GDM1 (cell line): ENCODE measurements at places on chromosomes 13 and 19.
A peak's percentile ranks its signal among the peaks of the same experiment; 100 is the strongest.

DNA sequence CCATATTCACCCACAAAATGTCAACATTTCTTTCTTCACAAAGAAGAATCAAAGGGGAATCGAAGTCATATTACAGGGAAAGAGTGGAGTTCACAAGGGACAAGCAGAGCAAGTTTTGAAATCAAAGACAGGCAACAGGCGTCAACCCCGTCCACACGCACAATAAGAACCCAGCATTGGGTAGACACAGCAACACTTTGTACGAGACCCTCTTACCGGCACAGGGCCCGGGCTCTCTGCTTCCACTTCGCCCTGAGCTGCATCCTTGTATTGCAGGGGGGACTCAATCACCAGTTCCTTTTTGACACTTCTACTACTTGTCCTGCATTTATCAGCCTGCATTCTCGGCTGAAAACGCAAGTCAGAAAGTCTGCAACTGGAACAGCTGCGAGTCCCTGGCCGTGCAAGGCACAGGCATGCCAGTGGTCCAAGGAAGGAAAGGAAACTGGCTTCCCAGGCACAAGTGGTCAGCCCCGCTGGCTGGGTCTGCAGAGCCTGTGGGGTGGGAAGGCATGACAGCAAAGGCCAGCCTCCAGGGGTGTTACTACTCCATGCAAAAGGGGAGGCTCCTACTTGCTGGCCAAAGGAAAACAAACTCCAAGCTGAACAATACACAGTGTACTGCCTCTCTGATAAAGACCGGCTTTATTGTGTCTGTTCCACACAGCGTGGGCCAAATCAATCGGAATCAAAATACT, at the start of gene DOCK9:
Gene DOCK9 (minus strand): TSS at position 497 of the 698 bp plus-strand sequence. CDS start 155 bp downstream, at position 342.
- DNase-seq = no peak

DNA sequence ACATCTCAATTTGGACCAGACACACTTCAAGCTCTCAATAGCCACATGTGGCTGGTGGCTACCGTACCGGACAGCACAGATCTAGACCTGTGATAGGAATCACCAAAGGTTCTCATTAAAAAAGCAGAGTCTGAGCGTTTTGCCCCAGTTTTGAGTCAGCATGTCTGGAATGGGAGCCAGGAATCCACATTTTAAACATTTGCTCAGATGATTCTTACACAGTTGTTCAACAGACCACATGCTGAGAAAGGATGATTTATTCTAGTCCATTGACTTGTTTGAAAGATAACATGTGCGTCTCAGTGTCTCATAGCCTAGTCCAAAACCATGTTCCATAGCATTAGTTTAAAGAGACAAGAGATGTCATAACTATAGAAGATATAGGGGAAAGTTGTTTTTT, 53.4 kb downstream of the FLT3 start:
- DNase-seq = no peak

DNA sequence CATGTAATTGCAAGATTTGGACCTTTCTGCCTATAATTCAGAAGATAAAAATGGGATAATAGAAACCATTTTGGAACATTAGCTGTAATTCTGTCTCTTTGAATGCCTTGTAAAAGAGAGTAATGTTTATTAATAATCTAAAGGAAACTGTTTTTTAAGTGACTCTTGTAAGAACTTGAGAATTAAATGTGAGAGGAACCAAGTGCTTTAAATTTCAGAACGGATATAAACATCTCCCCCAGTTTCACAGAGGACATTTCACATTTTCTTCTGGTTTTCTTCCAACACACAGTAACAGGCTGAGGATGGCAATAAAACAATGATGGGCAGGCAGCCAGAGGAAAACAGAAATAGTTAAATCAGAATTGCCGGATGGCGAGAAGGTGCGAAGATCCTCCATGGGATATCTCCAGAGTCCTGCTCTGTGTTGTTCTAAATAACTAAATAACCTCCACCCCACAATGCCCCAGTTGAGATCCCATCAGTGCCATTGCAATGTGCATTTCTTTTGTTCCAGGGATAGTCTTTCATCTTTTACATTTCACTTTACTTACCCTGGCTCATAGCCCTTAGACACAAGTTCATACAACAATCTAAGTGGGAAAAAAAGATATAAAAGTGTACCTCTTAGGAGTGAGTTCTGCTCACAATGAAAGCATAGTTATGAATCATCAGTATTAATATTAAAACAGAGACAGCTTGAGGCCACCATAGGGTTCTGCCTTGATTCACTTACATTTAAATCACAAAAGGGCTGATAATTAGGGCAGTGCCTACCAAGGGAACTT, 73.3 kb downstream of the TNFRSF19 start:
- no peak for DNase-seq

DNA sequence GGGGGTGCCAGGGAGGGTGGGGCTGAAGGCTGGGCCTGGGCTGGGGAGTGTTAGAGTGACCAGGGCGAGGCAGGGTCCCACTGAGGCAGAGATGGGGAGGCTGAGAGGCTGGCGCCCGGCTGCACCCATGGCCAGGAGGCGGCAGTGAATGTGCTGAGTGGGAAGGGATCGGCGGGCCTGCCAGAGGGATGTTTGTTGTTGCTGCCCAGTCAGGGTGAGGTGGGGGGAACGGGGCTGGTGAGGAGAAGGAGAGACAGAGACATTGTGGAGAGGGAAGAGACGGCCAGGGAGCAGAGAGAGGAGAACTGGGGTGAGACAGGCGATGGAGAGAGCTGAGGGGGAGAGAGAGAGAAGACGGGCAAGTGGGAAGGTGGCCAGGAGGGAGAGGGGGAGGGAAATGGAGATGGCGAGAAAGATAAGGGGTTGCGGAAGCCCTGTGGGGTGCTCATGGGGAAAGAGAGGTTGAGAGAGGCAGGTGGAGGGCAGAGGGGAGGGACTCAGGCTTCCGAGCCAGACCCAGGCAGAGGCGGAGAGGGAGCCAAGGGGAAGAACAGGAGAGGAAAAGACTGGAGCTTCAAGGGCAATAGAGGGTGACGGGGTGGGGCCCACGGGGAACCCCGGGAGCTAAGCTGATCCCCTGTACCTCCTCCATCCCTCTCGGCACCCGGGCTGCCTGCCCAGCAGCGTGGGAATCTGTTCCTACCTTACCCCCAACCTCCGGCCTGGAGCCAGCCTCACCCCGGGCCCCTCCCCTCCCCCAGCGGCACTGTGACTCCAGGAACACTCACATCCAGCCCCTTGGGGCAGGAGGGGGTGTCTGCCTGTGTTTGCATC, 690 bp upstream of the B3GNT8 start:
- DNase-seq = no peak

DNA sequence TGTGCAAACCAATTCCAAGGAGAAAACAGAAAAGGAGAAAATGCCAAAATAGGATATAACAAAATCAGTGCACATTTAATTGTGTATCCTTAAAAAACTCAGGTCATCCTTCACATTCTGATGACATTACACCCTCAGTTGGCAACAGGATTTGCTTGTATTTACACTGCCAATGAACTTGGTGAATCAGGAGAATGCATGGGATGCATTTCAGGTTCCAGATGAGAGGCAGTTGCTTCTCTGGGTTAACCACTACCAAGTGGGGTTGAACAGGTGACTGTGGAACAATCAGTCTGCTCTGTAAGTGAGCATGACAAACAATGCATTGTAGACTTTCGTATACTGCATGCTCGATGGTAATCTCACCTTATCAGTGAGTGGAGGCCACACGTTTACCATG, 79.1 kb downstream of the STARD13 start:
- DNase-seq = no peak

GRCh38 chr13:23843436-23843835, 45.8 kb downstream of the MIPEP start:
- DNase-seq = no peak

- DNase-seq = no peak
Observed at GRCh38 chr13:99980201-99980823, 1.3 kb upstream of the ZIC2 start.

DNA sequence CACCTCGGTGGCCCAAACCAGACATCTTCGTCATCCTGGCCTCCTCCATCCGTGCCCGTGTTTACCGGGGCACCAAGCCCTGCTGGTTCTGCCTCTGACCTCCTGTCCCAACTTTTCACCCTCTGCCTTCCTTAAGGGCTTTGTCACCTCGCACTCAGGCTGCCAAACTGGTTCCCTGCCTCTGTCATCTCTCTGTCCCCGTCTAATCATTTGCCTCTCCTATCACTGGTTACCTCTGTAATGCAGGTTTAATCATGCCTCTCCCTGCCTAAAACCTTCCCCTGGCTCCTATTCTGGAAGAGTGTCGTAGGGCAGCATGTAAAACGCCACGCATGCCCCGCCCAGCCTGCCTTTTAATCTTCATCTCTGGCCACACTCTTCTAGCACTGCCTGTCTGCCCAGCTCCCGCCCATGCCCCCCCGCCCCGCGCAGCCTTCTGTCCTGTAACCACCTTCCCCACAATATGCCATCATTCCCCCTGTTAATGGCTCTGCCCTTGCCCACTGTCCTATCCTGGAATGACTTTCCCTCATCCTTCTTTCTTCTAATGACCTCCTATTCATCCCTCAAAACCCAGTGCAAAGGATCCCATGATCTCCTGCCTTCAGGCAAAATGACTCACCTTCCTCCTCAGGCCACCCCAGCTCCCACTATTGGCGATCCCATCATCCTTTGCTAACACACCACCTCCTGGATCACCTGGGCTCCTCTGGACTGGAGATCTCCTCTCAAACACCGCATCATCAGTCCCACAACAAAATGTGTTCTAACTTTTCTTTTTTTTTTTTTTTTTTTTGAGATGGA, 66.7 kb downstream of the PEX11G start:
- DNase-seq = no peak

DNA sequence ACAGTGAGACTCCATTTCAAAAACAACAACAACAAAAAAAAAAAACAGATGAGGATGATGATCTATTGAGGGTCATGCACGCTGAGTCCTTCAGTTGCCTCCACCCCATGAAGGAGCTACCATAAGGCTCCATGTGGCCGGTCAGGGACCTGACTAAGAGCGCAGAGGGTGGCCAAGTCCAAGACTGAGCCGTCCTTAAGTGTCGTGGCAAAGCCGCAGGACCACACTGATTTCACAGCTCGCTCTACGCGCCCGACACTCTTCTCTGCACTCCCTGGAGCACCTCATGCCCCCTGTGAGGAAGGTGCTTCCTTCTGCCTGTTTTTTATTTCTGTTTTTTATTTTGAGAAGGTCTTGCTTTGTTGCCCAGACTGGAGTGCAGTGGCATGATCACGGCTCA, 12.3 kb downstream of the TTYH1 start:
- no peak for DNase-seq

- DNase-seq = no peak
Observed at GRCh38 chr13:63425131-63425530, 2009.5 kb upstream of the PCDH20 start.

DNA sequence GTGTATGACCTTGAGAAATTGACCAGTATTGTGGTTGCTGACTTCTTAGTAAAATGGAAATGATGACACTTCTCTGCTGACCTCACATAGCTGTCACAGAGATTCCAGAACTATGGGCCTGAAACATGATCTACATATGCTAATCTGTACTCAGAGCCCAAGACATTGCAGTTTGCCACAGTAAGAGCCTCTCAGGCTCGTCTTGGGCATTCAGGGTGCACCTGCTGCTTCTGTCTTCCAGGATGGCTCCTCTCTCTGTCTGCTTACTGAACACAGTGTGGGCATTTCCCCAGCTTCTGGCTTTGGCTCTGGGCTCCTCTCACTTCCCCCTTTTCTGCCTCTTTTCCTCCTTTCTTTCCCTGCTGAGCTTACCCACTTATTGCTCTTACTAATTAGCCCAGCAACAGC, 22.3 kb upstream of the SLC46A3 start:
- no peak for DNase-seq

DNA sequence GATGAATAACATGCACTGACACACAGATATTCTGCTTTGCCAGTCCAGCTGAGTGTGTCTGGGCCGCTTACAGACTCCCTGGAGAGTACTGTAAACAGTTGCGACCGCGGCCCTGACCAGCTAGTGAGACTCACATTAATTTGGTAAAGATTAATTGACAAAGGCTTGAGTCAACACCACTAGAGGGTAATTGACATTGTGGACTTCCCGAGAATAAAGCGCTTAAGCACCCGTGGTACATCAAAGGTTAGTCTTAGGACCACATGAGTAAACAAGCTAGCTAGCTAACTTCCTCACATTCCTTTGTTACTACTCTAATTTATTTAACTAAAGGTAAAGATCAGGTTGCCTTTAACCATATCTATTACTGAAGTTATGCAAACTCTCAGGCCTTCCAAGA, 624.4 kb upstream of the ARGLU1 start:
- DNase-seq = no peak

GRCh38 chr13:27826379-27827353, 34.4 kb downstream of the GSX1 start:
- peak; percentile 73 for DNase-seq

DNA sequence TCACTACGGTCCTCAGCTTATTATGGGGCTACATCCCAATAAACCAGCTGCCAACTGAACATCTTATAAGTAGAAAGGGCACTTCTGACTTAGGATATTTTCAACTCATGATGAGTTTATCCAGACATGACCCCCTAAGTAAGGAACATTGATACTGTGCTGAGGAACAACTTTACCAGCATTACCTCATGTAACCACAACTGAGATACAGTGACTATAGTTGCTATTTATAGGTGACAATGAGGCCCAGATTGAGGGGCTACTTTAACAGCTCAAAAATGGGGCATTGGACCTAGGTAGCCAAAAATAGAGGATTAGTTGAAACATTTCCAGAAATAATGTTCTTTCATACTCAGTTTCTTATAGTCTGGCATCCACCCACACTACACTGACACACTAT, 26.8 kb downstream of the SKA3 start:
- no peak for DNase-seq

GRCh38 chr13:94325650-94326049, 153.8 kb downstream of the DCT start:
- DNase-seq = no peak

DNA sequence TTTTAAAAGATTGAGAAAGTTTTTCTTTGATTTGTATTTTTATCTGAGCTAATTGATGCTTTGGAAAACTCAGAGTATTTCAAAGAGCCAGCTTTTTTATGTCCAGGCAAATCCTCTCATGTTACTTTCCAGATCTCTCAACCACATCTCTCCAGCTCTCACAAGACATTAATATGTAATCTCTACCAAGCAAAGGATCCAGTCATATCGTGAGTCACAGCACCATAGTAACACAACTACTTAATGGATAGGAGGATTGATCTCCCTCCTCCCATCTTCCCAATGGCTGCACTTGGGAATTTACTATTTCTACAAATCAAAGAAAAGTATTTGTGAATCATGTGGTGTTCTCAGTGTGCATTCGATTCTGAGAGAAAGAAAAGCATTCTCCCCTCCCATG, 63.3 kb downstream of the POU4F1 start:
- DNase-seq = no peak

DNA sequence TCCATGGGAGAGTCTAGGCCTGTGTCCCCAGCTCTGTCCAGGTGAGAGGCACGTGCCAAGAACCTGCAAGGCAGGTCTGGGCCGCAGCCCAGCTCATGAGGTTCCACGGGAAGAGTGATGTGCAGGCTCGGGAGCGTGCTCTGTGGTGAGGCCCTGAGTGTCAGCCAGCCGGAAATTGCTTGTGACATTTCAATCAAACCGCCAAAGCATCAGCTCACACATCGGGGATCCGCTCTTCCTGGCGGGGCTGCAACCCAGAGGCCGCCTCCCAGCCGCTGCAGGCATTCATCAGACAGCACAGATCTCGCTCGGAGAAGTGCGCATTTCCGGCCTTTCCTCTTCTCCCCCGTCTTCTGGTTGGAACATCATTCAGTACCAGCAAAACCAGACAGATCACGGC, 109.3 kb downstream of the KDM4B start:
- no peak for DNase-seq
